ENCODE measurements at places on chromosomes 1 and 21.

DNA sequence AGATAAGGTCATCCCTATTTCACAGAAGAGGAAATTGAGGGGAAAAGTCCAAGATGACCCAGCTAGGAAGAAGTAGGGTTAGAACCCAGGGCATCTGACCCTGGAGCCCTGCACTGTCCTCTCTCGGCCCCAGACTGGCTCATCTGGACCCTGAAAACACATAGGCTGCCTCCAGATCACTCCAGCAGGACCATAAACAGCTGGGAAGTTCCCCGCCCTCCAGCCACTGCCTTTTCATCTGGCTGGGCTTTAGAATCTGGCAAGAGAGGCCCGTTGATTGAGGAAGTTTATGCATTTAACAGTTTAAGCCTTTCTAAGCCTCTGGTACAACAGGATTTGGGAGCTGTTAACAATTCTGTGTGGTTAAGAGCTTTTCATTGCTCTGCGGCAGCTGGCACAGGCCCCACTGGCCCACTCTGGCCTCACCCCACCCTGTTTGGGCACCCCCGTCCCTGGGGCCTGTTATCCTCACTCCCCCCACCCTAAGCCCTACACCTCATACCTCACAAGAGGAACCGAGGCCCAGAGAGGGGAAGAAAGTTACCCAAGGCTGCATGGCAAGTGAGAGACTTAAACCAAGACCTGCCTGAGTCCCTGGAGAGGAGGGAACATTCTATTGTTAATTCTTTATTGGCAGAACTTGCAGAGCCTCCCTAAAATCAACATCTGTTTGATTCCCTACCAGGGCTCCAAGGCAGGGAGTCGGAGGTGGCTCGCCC is 84.2 kb downstream of the EPHB2 start:
- DNase-seq: no peak

DNA sequence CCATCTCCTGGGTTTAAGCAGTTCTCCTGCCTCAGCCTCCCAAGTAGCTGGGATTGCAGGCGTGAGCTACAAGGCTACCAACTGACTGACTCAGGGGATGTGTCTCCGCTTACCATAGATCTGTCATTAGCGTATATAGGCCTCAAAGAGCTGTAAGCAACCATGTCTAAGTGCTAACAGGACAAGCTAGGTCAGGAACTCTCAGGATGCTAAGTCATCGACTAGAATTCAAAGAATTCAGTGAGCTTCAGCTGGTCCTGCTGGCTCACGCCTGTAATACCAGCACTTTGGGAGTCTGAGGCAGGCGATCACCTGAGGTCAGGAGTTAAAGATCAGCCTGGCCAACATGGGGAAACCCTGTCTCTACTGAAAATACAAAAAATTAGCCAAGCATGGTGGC is 29.5 kb downstream of the CAPN2 start:
- no peak for DNase-seq

- DNase-seq: no peak
Observed at GRCh38 chr1:21674957-21675356, 5.8 kb upstream of the RAP1GAP start.

- DNase-seq: no peak
Observed at GRCh38 chr1:115275216-115275615, 62.8 kb downstream of the NGF start.
